B cell (primary cell): ENCODE measurements at places on chromosomes 12 and 14. TPM values are rescaled to one million over a fixed set of nuclear protein-coding genes. Genes with fewer than 3 reads are reported as not detected.

DNA sequence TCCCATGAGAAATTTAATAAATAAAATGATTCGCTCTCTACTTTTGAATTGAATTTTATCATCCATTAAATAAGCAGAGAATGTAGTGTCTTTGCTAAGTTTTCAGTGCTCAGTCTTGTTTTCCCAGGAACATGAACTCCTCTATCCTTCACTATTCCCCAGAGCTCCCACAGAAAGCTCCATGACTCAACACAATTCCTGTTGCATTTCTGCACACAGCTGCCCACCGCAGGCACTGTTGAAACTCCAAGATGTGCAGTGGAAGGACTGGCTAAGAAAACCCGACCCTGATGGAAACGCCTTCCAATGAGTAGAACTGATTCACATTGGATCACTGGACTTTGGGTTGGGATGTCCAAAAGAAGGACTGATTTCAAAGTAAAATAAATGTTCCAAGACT lies 202.4 kb upstream of the AMIGO2 start:
- peaks cover 8% of the 10 kb centered on the region for H3K4me1 ChIP-seq
- no peaks in the 10 kb centered on the region for H3K27me3 ChIP-seq
- H3K27ac ChIP-seq: no peak overlapping the region
- no peaks in the 10 kb centered on the region for H3K36me3 ChIP-seq
- H3K4me3 ChIP-seq: no peak overlapping the region
- DNase-seq: no peak

DNA sequence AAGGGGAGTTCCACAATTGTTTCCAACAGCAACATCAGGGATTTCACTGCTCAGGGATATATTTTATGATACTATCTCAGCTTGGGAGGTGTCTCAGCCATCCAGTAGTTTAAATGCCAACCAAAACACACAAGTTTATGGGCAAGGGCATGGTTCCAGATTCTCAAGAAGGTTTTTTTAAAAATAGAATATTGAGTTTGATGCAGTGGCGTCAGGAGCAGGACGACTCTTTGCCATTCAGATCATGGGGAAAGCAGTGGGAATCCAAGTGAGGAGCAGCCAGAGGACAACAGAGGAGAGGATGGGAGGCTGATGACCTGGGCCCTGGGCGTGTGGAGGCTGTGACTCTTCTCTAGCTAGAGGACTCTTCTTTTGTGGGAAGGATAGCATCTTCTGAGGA lies 25.7 kb downstream of the TSHR start:
- no peaks in the 10 kb centered on the region for H3K27me3 ChIP-seq
- H3K4me3 ChIP-seq: no peak overlapping the region
- no peaks in the 10 kb centered on the region for H3K4me1 ChIP-seq
- DNase-seq: no peak
- no peak overlapping the region for H3K27ac ChIP-seq

DNA sequence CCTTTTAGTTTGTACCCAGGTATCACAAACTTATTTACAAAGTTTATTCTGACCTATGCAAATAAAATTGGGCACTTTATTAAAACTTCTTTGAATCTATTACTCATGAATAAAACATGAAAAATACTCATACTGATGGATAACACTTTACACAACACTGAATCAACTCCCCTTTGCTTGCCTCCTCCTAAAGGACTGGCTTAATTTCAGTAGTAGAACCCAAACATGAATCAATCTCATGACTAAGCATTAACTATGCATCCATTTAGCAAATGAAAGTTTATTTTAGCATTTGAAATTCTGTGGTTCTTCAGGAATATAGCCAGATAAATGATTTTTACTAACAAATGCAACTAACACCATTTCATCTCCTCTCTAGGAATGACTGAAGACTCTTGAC lies 32.4 kb downstream of the DENND5B start:
- no peaks in the 10 kb centered on the region for H3K27me3 ChIP-seq
- H3K4me3 ChIP-seq: no peak overlapping the region
- no peak for DNase-seq
- H3K4me1 ChIP-seq: peaks cover 16% of the 10 kb centered on the region
- H3K27ac ChIP-seq: no peak overlapping the region

- H3K27me3 ChIP-seq: no peaks in the 10 kb centered on the region
- DNase-seq: no peak
- no peak overlapping the region for H3K4me3 ChIP-seq
- H3K27ac ChIP-seq: no peak overlapping the region
These were observed 269.5 kb downstream of the FBXL14 start for GRCh38 chr12:1324910-1325309.

DNA sequence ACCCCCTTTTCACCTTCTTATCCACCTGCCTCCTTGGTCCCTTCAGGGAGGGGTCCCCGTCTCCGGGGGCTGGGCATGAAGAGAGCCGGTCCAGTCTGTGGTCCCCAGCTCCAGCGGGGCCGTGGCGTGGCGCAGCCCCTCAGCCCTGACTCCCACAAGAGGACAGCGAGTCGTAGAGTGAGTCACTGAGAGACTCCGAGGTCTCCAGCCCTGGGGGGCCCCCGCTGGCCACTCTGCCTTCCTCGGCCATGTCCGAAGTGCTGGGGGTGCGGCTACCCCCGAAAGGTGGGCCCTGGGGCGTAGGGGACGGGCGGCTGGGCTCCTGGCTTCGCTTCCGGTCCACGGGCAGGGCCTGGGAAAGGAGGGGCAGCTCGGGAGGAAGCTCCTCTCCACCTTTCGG lies 36.5 kb downstream of the NCKAP5L start:
- H3K36me3 ChIP-seq: no peaks in the 10 kb centered on the region
- H3K4me1 ChIP-seq: no peaks in the 10 kb centered on the region
- H3K4me3 ChIP-seq: no peak overlapping the region
- no peak for DNase-seq
- no peak overlapping the region for H3K27ac ChIP-seq

- H3K36me3 ChIP-seq: no peaks in the 10 kb centered on the region
- H3K4me1 ChIP-seq: no peaks in the 10 kb centered on the region
- DNase-seq: no peak
- H3K27ac ChIP-seq: no peak overlapping the region
- H3K27me3 ChIP-seq: no peaks in the 10 kb centered on the region
These were observed 9.7 kb downstream of the MOK start for GRCh38 chr14:102295270-102295669.

GRCh38 chr14:32021341-32021740 lies 55.8 kb upstream of the ARHGAP5 start:
- no peaks in the 10 kb centered on the region for H3K36me3 ChIP-seq
- no peak overlapping the region for H3K27ac ChIP-seq
- DNase-seq: no peak
- H3K27me3 ChIP-seq: no peaks in the 10 kb centered on the region
- H3K4me3 ChIP-seq: no peak overlapping the region
- H3K4me1 ChIP-seq: no peaks in the 10 kb centered on the region

- H3K36me3 ChIP-seq: no peaks in the 10 kb centered on the region
- no peak for DNase-seq
- H3K27ac ChIP-seq: no peak overlapping the region
- no peaks in the 10 kb centered on the region for H3K27me3 ChIP-seq
These were observed 122.8 kb upstream of the PDE3A start for GRCh38 chr12:20245491-20245890.

DNA sequence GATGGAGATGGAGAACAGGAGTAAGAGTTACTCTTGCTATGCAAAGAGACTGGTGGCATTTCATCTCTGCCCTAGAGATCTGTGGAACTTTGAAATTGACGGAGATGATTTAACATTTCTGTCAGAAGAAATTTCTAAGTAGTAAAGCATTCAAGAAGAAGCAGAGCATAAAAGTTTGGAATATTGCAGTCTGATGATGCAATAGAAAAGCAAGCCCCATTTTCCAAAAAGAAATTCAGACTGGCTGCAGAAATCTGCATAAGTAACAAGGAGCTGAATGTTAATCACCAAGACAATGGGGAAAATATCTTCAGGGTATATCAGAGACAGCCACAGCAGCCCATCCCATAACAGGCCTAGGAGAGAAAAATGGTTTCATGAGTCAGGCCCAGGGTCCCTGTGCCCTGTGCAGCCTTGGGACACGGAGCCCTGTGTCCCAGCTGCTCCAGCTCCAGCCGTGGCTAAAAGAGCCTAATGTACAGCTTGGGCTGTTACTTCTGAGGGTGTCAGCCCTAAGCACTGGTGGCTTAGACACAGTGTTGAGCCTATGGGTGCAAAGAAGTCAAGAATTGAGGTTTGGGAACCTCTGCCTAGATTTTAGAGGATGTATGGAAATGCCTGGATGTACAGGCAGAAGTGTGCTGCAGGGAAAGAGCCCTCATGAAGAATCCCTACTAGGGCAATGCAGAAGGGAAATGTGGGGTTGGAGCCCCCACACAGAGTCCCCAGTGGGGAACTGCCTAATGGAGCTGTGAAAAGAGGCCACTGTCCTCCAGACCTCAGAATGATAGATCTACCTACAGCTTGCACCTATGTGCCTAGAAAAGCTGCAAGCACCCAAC lies 616.6 kb downstream of the SLC16A7 start:
- no peaks in the 10 kb centered on the region for H3K36me3 ChIP-seq
- no peak overlapping the region for H3K27ac ChIP-seq
- H3K4me1 ChIP-seq: no peaks in the 10 kb centered on the region
- no peak for DNase-seq
- no peaks in the 10 kb centered on the region for H3K27me3 ChIP-seq

- H3K4me3 ChIP-seq: no peak overlapping the region
- no peaks in the 10 kb centered on the region for H3K4me1 ChIP-seq
- no peaks in the 10 kb centered on the region for H3K27me3 ChIP-seq
- H3K36me3 ChIP-seq: no peaks in the 10 kb centered on the region
These were observed 634.1 kb downstream of the FSCB start for GRCh38 chr14:43872752-43873655.

- H3K4me1 ChIP-seq: peaks cover 70% of the 10 kb centered on the region
- peaks cover 47% of the 10 kb centered on the region for H3K36me3 ChIP-seq
- peak; percentile 57 for DNase-seq
- H3K27me3 ChIP-seq: no peaks in the 10 kb centered on the region
- H3K4me3 ChIP-seq: no peak overlapping the region
These were observed 8.0 kb upstream of the SELPLG start for GRCh38 chr12:108641446-108642268.

DNA sequence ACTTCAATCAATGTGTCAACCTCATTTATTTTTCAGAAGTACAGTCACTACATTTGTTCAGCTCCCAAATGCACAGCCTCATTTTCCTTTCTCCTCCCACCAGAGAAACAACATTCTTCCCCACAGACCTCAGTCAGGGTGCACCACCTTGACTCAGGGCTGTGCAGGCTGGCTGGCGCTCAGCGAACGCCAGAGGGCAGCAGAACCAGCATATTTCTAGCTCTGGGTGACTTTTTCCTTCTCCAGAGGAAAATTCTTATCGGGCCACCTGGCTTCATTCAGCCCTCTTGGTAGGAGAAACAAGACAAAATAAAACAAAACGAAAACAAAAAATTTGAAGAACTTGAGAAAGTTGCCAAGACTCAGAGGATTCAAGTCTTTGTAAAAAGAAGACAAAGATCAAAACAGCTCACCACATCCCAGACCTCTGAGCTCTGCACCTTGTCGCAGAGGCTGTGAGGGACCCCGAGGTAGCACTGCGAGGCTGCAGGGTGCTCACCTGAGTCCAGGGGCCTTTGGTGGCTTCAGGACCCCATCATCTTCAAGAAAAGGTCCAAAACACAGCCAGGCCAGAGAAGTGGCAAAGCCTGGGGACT lies 33.7 kb downstream of the PAH start:
- no peaks in the 10 kb centered on the region for H3K36me3 ChIP-seq
- H3K27me3 ChIP-seq: peaks cover 3% of the 10 kb centered on the region
- peak; percentile 53 for DNase-seq
- H3K4me1 ChIP-seq: no peaks in the 10 kb centered on the region
- no peak overlapping the region for H3K4me3 ChIP-seq

DNA sequence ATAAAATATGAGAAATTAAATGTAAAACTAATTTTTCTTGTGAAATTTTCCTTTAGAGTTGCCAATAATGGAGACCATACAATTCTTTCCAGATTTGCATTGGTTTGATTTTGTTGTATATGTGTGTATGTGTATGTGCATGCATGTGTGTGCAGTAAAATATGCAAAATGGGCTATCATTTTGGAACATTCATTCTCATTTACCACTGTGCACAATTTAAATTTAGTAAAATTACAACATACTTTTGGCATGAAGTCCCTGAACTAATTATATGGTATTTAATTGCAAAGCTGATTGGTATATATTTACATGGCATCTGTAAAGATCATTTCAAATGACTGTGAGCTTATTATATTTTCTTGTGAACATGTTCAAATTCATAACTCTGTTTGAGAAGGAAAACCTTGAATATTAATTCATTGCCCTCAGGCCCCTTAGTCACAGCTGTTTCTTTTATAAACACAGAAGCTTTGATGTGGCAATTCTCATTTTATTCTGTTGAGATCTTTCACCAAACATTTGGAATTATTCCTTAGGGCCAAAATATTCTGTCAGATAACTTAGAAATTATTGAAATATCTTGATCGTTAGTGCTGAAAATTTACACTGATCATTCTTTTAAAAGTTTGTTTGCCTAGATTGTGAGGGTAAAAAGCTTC lies 17.6 kb downstream of the KERA start:
- H3K27ac ChIP-seq: no peak overlapping the region
- H3K36me3 ChIP-seq: no peaks in the 10 kb centered on the region
- no peaks in the 10 kb centered on the region for H3K27me3 ChIP-seq
- H3K4me1 ChIP-seq: no peaks in the 10 kb centered on the region

Gene GLI1
- 3.9 and 4.1 TPM in 2 replicates for total RNA-seq

Gene AKAP3
- total RNA-seq: 3.8 and 4.6 TPM in 2 replicates
